ENCODE measurements at places on chromosomes 5 and 9.

DNA sequence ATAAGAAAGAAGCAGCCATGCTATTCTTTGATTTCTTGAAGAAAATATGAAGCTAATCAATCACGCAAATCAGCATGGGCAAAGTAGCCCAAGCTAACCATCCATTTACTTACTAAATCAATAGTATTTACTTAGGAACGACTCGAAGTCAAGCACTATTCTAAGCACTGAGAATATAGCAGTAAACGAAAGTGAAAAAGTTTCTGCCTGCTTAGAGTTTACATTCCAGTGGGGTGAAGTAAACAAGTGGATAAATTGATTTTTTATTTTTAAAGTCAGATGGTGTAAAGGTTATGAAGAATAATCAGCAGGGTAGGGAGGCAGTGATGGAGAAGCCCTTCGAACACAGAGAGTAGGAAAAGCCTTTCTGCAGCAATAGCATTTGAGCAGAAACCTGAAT lies 5.5 kb downstream of the TSTD2 start:
- DNase-seq, result no peak

GRCh38 chr5:123582550-123583285 lies 70.7 kb downstream of the CSNK1G3 start:
- no peak for DNase-seq

GRCh38 chr5:9477537-9477936 lies 68.3 kb downstream of the SEMA5A start:
- DNase-seq, result no peak

GRCh38 chr9:123002754-123003153 lies 30.7 kb upstream of the GPR21 start:
- no peak for DNase-seq

DNA sequence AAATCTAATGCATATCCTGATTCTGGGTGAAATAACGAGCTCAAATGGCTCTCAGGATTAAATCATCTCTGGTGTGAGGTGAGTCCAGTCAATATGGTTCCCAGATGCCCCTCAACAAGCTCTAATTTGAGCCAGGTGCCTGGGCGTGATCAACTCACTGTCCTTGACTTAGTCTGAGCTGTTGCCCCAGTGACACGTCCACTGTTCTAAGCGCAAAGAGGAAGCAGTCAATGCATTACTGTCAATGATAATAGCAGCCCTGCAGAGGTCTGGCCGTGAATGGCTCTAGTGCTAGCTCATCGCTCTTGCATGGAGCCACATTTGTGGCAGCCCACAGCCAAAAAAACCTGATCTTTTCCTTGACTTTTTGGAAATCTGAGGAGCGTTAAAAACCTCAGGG lies 128.6 kb upstream of the EFNA5 start:
- DNase-seq, result no peak

- no peak for DNase-seq
These were observed 244.2 kb downstream of the AUH start for GRCh38 chr9:91117474-91117891.

DNA sequence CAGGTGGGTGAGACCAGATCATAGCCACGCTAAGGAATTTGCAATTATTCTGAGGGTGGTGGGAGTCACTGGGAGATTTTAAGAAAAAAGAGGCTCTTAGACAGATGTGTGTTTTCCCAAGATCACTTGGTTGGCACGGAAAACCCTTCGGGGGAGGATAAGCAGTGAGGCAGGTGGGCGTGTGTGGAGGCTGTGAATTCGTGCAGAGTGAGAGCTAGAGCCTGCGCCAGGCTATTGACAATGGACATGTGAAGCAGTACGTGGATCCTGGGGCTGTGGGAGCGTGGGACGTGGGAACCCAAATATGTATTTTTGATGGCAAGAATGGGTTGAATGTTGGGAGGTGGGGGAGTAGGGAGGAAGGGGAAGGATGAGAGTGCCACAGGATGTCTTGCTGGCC lies 19.4 kb downstream of the MVB12B start:
- no peak for DNase-seq

- no peak for DNase-seq
These were observed 132.9 kb downstream of the PALM2AKAP2 start for GRCh38 chr9:109912726-109913460.

GRCh38 chr5:81838307-81838906 lies 87.5 kb upstream of the SSBP2 start:
- DNase-seq, result no peak

- no peak for DNase-seq
These were observed 20.6 kb downstream of the SLC38A9 start for GRCh38 chr5:55691265-55692105.

DNA sequence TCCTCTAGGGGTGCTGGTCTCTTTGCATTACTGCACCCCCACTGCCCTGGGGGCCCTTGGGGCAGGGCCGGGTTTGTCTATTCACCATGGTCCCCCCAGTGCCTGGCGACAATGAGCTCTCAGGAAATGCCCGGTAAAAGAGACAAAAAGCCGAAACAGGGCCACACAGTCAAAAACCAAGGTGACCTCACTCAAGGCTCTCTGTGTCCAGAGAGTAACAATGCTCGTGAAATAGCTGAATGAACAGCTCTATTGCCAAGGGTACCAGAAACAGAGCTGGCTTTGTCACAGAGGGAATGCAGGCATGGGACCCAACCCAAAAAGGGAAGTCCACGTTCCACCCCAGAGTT lies 16.0 kb downstream of the SH3PXD2B start:
- DNase-seq, result no peak

GRCh38 chr5:80754900-80755299 lies 100.1 kb upstream of the DHFR start:
- no peak for DNase-seq

DNA sequence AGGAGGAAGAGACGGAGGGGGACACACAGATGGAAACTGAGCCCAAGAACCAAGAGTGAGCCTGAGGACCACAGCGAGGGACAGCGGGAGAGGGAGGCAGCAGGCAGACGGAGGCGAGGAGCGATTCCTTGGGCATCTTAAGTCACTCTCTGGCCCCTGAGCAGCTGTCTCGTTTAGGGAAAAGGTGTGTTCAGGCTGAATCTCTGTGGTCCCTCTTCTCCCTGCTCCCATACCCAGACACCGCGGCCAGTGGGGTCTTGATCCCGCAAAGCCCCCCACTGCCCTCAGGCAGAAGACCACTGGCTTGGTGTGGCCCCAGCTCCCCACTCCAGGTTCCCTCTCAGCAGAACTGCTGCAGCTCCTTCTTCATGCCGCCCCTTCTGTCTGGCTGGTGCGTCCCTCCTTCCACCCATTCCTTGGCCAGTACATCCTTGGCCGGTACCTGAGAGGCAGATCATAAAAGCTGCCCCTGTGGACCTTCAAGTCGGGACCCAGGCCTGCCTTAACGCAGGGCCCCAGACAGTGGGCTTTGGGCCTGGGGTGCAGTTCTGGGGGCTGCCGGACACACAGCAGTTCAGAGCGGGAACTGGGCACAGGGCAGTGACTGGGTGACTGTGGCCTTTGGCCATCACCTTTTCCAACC lies 5.8 kb upstream of the RALGDS start:
- no peak for DNase-seq

DNA sequence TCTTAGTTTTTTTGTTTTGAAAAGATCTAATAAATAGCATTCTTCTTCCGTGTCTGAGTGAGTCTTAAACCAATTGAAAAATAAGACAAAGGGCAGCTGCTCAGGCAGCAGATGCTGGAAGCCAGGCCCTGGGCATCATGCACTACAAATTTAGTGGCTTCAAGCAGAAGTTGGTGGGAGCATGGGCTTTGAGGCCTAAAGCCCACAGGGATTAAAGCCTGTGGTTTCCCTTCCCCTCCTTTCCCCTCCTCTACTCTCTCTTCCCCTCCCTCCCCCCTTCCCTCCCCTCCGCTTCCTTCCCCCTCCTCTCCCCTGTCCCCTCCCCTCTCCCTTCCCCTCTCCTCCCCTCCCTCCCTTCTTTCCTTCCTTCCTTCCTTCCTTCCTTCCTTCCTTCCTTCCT lies 20.1 kb upstream of the KIF4B start:
- DNase-seq, result no peak

- no peak for DNase-seq
These were observed 3.4 kb downstream of the ADAMTS6 start for GRCh38 chr5:65478336-65478735.

DNA sequence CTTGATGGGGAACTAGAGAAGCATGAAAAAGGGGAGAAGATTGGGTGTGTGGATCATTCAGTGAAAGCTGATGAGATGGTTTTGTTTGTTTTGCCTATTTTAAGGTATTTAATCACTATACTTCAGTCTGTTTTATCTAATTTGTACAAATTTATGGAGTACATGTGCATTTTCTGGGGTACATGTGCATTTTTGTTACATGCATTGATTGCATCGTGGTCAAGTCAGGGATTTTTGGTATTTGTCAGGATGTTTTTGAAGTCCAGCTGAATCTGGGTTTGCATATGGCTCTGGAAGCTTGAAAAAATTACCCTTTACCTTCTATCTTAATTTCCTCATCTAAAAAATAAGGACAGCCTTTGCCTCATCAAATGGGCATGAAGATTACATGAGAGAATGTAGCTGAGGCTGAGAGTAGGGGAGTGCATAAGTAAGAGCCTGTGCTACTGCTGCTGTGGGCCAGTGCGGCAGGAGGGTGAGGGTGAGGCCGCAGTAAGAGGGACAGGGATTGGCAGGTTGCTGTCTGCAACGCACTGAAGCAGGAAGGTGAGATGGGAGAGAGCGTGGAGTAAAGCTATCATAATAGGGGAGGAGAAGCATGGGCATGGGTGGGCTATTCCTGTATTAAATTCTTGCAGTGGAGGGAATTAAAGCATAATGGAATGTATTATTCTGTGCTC lies 139.8 kb downstream of the NPR3 start:
- no peak for DNase-seq

- DNase-seq, result no peak
These were observed 209.0 kb downstream of the EFNA5 start for GRCh38 chr5:107461770-107462169.

- DNase-seq, result no peak
These were observed 104.3 kb downstream of the CEMIP2 start for GRCh38 chr9:71663931-71664459.

DNA sequence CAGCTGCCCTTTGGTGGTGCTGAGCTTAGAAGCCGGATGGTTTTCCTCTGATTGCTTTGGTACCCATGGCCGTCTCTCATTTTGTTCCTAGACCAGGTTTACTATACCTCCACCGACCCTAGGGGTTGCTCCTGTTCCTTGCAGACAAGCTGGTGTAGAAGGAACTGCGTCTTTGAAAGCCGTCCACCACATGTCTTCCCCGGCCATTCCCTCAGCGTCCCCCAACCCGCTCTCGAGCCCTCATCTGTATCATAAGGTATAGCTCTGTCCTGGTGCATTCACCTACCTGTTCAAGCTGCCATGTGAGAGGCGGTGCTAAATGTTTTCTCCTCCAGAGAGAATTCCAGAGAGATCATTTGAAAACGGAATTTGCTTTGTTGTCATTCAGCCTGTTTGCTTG lies 39.5 kb downstream of the TENT4A start:
- DNase-seq, result no peak

DNA sequence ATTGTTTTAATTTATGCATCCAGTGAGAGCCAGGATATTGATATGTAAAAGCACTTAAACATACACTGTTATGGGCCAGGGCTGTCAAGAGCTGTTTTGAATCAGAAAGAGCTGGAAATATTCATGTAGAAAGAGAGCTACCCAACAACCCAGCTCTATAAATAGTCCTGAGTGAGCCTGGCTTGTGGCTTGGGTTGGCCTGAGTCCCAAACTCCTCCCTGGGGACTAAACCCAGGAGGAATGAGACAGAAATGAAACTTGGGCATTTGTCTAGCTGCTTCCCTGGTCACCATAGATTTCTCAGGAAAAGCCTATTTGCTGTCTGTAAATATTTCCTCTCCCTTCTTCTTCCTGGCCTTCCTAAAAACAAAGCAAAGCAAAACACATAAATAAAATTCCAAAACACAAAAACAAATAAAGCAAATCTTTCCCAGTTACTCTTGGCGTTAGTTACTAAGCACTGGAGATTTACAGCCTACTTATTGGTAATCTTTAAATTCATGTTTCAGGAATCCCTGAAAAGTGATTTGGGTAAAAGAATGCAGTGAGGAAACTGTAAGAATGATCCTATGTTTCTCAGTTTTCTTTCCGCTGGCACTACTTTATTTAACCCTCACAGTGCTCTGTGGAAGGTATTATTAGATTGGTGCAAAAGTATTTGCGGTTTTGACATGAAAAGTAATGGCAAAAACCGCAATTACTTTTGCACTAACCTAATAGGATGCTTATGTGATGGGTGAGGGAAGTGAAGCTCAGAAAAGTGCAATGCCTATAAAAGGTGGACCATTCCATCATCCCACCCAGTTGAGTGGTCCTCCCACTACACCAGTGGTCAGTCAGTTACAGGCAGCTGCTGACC lies 111.8 kb downstream of the CARTPT start:
- no peak for DNase-seq

DNA sequence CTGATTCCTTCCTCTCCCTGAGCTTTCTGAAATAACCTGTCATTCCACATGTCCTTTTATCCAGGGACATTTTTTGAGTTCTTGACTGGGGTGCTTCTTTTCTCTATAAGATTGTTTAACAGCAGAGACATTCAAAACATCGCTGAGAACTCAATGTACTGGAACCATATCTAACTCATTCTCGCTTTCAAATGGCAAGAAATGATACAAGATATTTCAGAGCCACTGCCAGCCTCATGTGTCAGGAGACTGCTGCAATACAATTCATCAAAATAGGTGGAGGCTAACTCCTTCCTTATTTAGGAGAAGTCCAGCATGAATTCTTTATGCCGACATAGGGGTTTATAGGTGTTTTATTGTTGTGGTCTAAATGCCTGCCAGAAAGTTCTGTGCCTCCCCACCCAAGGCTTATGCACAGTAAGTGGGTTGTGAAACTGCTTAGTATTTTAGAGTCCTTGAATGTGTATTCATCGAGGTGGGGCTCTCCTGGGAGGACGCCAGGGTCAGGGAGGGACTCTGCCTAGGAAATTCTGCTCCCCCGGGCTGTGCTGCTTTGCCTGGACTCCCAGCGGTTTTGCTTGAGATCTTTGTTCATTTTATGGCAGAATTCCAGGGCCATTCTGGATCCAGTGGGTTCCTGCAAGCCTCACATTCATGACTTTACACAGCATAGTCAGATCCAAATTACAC lies 53.9 kb downstream of the ZNF474 start:
- DNase-seq, result no peak

DNA sequence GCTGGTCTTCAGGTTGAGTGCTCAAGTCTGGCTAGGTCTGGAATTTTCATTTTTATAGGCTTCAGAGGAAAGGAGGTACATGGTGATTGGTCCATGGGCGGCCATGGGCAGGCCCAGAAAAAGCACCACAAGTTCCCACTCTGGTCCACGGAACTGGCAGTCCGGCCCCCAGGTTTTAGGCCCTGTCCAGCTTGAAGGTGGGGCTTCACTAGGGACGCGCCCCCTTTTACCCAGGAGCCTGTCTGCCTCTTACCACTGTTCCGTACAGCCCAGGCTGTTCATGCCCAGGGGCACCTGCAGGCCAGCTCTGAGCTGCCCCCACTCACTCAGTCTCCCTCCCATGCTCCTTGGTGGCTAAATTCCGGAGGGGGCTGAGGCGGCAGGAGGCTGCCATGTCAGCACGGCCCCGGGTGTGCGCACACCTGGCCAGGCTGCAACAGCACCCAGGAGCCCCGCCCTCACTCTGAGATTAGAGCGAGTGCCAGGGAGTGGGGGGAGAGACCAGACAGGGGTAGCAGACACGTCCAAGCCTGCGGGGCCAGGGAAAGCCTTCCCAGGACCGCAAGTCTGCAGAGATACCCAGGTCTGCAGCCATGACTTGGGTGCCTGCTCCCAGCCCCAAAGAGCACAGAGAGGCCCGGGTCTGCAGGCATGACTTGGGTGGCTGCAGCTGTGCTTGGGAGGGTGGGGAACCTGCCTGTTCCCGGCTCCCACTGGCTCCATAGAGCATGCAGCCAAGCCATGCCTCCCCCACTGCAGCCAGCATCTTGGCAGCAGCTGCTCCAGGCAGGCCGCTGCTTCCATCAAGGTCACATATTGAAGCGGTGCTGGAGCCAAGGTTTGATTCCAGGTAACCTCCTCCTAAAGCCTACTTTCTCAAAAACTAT lies 390.2 kb upstream of the SGCD start:
- no peak for DNase-seq

Data from stimulated activated CD4-positive, alpha-beta T cell treated with anti-CD3 and anti-CD28 coated beads, Interleukin-15, amount 100 ng/mL, for 1 hour (primary cell).